ENCODE measurements at places on chromosomes 7 and 10.

DNA sequence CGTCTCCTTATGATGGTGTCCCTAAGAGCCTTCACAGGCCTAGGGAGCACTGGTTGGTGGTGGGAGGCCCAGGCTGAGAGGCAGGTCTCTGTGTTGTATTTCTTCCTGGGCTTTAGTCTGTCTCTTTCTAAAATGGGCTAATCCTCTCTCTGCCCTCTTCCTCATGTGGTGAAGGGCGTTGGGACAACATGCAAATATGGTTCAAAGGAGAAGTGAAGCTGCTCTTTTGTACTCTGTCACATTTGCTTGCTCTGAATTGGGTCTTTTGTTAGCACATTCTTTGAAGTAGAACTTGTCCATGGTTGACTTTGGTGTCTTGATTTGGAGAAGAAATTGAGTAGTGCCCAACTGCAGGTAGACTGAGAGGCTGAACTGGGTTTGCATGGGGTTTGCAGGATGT lies 814 bp downstream of the HK1 start:
- DNase-seq: no peak

DNA sequence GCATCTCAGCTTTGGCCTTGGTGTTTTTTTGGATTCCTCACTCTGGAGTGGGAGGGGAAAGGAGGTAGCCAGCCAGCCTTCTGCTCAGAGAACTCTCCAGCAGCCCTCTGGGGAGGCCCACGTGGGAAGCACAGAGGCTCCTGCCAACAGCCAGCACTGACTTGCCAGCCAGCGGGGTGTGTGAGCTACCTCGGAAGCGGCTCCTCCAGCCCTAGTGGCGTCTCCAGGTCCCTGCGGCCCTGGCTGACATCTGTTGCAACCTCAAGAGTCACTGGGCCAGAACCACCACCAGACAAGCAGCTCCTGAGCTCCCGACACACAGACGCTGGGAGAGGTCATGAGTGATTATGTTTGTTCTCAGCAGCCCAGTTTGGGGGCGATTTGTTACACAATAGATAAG lies 180.2 kb upstream of the FZD8 start:
- DNase-seq: peak; percentile 86

DNA sequence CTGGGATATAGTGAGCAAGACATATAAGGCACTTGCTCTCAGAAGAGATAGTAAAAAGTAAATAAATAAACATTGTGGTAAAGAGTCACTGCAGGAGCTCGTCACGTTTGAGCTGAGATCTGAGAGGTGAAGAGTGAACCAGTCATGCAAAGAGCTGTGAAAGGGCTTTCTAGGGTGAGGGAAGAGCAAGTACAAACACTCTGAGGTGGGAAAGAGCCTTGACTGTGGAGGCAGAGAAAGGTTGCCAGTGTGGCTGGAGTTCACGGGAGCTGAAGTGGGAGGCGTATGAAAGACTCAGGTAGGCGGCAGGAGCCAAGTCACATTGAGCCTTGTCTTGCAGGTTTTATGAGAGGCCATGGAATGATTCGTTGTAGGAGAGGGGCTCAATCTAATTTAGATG lies 141.0 kb downstream of the C1GALT1 start:
- no peak for DNase-seq

GRCh38 chr7:99218406-99219184 lies 10.7 kb upstream of the KPNA7 start:
- DNase-seq: no peak

GRCh38 chr10:88651101-88651551 lies 13.1 kb upstream of the LIPF start:
- no peak for DNase-seq

GRCh38 chr10:121822724-121823123 lies 105.1 kb downstream of the ATE1 start:
- no peak for DNase-seq

GRCh38 chr10:118041316-118041715 lies 5.4 kb downstream of the RAB11FIP2 start:
- DNase-seq: no peak

- DNase-seq: no peak
These were observed 13.4 kb upstream of the SLIT1 start for GRCh38 chr10:97199152-97199551.

- no peak for DNase-seq
These were observed 11.7 kb downstream of the ATP6V1F start for GRCh38 chr7:128874140-128875031.

DNA sequence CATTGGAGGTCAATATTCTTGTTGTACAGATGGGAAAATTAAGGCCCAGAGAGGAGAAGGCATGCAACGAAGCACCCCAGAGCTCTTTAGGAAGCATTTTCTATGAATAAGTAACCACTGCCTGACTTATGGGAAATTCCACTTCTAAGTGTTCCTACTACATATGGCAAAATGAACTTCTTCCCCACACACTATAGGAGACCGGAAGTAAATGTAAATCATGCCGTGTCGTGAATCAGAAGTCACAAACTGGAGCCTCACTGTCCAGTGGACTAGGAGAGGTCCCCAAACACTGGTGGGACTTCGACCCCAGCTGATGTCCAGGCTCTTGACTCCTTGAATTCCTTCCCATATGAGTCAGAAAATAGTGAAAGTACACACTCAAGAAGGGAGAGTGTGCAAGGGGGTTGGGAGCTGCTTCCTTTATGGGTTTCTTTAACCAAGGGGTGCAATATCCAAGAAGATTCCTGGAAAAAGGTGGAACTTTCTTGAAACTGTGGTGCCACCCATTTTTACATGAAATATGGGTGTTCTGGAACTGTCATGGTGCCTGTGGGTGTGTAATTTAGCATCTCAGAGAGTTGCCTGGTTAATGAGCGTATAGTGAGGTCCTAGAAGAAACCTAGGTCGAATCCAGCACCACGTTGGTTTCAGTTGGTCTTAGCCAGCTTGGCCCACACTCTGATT lies 6.7 kb downstream of the RASSF4 start:
- no peak for DNase-seq

- DNase-seq: no peak
These were observed 112.8 kb downstream of the SEMA3D start for GRCh38 chr7:85074016-85074415.

- no peak for DNase-seq
These were observed 134.7 kb downstream of the ARL5B start for GRCh38 chr10:18793951-18794350.

GRCh38 chr7:131194070-131194865 lies 133.4 kb upstream of the MKLN1 start:
- peak; percentile 57 for DNase-seq

GRCh38 chr10:91211675-91212074 lies 8.8 kb upstream of the PCGF5 start:
- DNase-seq: no peak

- DNase-seq: no peak
These were observed 114.0 kb downstream of the ST7 start for GRCh38 chr7:117067340-117067739.

- no peak for DNase-seq
These were observed 212.4 kb upstream of the LRRTM3 start for GRCh38 chr10:66713387-66713786.

- DNase-seq: no peak
These were observed 96.0 kb downstream of the NRCAM start for GRCh38 chr7:108360058-108360800.

DNA sequence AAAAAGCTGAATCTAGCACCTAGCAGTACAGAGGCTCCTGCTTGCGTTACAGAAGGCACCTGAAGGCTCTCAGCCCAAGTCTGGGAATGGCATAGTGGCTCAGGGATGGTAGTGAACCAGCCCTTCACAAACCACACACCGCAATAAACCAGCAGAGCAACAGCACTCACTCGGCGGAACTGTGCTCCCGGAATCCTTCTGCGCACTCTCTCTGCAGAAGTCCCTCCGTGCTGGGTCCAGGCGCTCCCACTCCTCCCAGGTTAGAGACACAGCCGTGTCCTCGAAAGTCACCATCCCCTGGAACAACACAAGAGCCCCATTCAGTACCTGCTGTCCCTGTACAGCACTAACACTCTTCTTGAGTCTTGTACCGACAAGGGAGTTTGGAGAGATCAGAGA lies 1.5 kb downstream of the ZNF394 start:
- DNase-seq: no peak

DNA sequence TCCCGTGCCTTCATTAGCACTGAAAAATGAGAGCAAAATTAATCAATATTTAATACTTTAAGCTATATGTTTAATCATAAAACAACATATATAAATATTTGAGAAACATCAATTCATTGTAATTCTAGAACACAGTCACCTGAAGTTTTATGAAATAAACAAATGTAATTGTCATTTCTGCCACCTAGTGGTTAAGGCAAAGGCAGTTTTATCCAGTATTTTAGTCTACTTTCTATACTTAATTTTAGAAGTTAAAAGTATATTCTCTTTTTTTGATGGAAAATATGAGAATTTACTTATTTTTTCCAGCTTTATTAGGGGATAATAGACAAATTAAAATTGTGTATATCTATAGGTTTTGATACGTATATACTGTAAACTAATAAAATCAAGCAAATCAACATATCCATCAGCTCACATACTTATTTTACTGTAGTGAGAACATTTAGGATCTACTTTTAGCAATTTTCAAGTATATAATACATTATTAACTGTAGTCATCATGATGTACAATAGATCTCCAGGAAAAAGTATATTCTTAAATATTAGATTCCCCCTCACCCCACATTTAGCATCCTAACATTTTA lies 16.9 kb downstream of the PCGF6 start:
- no peak for DNase-seq

- DNase-seq: no peak
These were observed 24.4 kb downstream of the CPED1 start for GRCh38 chr7:121012919-121013318.

DNA sequence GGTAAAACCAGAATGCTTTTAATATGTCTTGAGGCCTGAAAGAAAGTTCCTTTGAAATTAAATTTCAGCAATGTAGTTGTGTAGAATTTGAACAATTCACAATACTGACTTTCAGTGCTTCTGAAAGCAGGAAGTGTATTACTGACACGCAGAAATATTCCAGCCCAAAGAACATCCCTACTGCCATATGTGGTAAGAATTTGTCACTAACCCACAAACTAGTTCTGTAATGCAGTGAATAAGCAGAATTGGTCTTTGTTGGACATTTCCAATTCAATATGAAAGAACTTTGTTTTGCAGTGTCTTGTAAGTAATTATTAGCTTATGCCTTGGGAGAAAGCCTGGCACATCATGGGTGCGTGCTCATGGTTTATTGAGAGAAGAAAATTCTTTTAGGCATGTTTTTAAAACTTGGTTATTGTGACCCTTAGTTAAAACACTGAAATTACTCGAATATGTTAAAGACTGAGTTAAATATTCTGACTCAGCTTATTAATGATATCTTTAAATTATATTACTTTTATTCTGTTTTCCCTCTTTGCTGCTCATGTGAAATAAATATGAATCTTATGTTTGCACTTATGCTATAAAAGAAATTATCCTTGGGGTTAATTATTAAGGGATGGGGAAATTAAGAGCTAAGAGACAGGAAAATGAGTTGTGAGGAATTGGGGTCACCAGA lies 33.4 kb downstream of the PTPN12 start:
- no peak for DNase-seq

DNA sequence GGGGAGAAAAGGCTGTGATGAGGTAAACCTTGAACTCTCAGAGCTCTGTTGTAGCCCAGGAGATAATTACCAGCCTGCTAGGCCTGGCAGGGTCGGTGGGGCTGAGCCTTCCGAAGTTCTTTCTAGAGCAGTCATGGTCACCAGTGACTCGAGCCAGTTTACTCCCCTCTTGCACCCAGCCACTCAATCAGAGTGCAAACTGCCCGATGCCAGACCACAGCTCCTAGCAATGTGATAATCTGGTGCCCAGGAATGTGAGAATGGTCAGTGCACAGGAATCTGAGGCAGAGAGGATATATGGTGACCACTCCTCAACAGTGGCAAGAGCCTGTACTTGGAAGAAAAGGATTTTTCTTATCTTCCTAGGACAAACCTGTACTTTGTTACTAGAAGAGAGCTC lies 46.4 kb upstream of the KMT2E start:
- DNase-seq: no peak

DNA sequence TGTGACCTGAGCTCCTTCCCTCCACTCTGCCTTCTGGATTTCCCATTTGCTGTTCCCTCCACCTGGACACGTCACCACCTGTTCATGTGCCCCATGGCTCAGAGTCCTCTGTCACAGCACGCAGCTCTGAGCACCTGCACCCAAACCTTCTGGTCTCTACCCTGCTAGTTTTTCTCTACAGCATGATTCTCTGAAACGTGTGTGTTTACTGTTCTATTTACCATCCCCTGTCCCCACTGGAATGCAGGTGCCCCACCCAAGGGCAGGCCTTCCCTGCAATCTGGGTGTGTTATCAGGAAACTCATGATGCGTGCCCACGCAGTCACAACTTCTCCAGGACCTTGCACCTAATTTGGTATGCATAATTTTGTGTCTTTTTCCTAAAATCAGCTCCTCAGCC lies 284.4 kb upstream of the IGFBP3 start:
- DNase-seq: no peak

GRCh38 chr7:20647908-20648776 lies 32.7 kb downstream of the ABCB5 start:
- peak; percentile 23 for DNase-seq

DNA sequence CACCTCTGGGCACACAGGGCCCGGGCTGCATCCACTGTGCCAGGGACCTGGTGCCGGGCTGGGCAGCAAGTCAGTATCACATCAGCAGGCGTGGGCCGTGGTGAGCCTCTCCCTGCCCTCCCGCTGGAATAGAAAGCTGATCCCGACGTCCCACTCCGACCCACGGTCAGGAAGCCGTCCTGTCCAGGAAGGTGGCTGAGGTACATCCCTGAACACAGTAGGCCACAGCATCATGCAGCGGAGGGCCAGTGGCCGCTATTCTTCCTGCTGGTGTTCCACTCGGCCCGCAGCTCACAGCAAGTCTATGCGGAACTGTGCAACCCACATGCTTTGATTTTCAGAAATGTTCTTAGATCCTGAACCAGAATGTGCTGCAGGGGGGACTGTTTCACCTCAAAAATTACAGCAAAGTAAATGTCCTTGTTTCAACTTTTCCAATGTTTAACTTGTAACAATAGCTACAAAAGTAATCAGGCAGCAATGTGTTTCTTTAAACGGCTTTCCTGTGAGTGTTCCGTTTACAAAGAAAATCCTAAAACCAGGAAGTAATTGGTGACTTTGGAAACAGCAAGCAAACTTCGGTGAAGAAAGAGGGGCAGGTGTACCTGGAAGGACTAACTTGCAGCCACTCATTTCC lies 676 bp upstream of the GPR146 start:
- no peak for DNase-seq

Data from NCI-H524 (cell line).